ENCODE measurements at places on chromosomes 2 and 18. TPM values are rescaled to one million over a fixed set of nuclear protein-coding genes. Genes with fewer than 3 reads are reported as not detected.

- H3K36me3 ChIP-seq: no peaks in the 10 kb centered on the region
- DNase-seq: no peak
- no peaks in the 10 kb centered on the region for H3K27me3 ChIP-seq
- no peak overlapping the region for H3K27ac ChIP-seq
Measured at GRCh38 chr18:274313-274712, 6.5 kb upstream of the THOC1 start.

DNA sequence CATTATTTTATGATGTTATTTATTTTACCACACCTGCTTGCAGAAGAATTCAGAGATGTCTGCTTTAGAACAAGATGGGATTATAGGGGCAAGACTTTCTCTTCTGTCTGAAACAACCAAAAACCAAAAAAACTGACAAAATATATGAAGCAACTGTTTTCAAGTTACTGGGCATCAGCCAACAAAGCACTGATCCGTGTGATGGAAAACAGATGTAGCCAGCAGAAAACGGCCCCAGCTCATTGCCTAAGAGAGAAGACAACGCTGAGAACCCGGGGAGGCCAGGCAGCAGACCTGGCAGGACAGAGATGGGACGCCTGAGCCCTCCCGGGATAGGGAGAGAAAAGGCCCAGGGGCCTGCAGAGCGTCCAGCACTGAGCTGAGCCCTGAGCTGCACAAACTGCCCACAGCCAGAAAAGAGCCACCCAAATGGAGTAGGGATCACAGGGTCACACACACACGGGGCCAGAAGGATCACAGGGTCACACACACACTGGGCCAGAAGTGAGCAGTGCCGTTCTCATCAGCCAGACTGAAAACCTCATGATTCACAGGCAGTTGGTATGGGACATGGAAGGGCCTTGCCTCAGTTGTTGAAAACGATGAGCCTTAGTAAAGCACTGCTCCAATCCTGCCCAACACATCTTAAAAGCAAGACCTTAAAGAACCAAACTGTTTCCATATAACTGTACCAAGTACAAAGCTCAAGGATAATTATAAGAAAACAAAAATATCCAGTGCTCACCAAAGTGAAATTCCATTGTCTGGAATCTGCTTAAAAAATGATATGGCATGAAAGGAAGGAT is 12.1 kb downstream of the PXDN start:
- H3K4me3 ChIP-seq: no peak overlapping the region
- H3K36me3 ChIP-seq: no peaks in the 10 kb centered on the region
- H3K27me3 ChIP-seq: no peaks in the 10 kb centered on the region
- peaks cover 46% of the 10 kb centered on the region for H3K4me1 ChIP-seq
- peak; percentile 17 for DNase-seq

DNA sequence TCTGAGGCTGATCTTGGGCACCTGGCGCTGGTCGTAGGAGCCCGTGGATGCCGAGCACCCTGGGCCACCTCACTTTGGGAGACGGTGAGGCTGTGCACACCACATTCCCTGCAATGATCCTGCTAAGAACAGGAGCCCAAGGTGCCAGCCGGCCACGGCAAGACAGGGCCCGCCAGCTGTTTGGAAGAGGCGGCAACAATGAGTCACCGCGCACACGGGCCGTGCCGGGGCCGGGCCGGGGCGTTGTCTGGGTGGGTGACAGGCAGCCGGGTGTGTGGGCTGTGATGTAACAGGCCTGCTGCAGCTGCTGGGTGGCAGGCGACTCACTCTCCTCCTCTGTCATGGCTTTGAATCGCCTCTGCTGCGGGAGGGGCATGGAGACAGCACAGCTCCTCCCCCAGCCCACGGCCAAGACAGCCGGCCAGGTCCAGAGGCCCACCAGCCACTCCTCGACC is 49.7 kb upstream of the ODC1 start:
- H3K36me3 ChIP-seq: no peaks in the 10 kb centered on the region
- H3K27ac ChIP-seq: peak overlapping the region; percentile 20
- peaks cover 16% of the 10 kb centered on the region for H3K4me1 ChIP-seq

- peaks cover 8% of the 10 kb centered on the region for H3K4me1 ChIP-seq
- H3K4me3 ChIP-seq: no peak overlapping the region
- H3K27me3 ChIP-seq: no peaks in the 10 kb centered on the region
- no peak overlapping the region for H3K27ac ChIP-seq
- DNase-seq: no peak
- H3K36me3 ChIP-seq: no peaks in the 10 kb centered on the region
Measured at GRCh38 chr18:61832858-61833257, 59.9 kb downstream of the RNF152 start.

GRCh38 chr18:59848002-59848401 is 51.8 kb upstream of the PMAIP1 start:
- no peak overlapping the region for H3K27ac ChIP-seq
- no peaks in the 10 kb centered on the region for H3K27me3 ChIP-seq
- no peaks in the 10 kb centered on the region for H3K36me3 ChIP-seq
- no peak overlapping the region for H3K4me3 ChIP-seq
- H3K4me1 ChIP-seq: peaks cover 13% of the 10 kb centered on the region
- no peak for DNase-seq

The PTPRM gene
- 50.5 TPM for total RNA-seq

The MC4R gene
- not detected for total RNA-seq

The NT5C1B gene
- not detected for total RNA-seq
